Activated naive CD4-positive, alpha-beta T cell treated with anti-CD3 and anti-CD28 coated beads, Interleukin-2, amount 50 U/mL, for 72 hours (primary cell): ENCODE measurements at places on chromosomes 5 and 9. TPM values are rescaled to one million over a fixed set of nuclear protein-coding genes. Genes with fewer than 3 reads are reported as not detected.

The FAM169A gene
- 7.8 TPM for total RNA-seq

The SWI5 gene
- 15.6 TPM for total RNA-seq

The PCDHB16 gene
- total RNA-seq = not detected

The FBP2 gene
- total RNA-seq = not detected

The C5orf52 gene
- total RNA-seq = not detected

The CARD6 gene
- 2.8 TPM for total RNA-seq

The TAF11L11 gene
- not detected for total RNA-seq

The FBXL7 gene
- total RNA-seq = not detected
